Stimulated activated CD4-positive, alpha-beta T cell treated with anti-CD3 and anti-CD28 coated beads, TNF-alpha, amount 100 ng/mL, for 4 hours (primary cell): ENCODE measurements at places on chromosomes 13 and 19.

DNA sequence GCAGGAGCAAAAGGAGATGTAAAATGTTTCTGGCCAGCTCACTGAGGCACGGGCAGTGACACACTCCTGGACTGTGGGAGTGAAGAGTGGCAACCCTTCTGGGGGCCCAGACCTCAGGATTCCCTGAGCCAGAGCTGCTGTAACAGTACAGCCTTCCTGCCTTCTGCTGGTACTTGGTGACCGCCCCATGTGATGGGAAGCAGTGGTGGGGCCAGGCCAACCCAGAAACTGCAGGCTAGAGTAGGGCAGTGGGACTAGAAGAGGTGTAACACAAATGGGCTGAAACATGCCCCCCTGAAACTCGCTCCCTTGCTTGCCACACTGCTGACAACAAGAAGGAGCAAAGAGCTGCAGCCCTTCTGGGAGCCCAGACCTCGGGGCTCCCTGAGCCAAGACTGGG lies 217.1 kb upstream of the TRPC4 start:
- DNase-seq: no peak

DNA sequence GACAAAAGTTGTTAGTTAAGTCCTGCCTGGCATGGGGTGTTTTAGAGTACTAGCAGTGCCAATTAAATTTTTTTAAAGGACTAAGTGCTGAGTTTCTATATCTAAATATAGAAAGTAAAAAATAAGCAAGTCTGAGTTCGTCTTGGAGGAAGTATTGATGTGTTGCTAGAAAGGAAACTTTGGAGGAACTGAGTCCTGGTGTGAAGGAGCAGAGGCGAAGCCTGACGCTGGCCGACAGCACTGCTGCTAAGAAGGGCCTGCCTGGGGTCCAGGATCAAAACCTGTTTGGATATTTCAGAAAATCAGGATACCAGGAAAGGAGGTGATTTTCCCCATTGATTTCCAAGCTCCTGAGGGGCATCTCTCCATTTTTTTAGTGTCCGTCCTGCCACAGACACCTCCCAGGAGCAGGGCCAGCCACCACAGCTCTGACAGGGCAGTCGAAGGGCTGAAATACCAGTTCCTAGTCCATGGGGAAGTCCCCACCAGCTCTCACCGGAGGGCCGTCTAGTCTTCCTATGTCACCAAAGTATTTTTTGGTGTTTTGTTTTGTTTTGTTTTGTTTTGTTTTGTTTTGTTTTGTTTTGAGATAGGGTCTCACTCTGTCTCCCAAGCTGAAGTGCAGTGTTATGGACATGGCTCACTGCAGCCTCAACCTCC lies 38.2 kb upstream of the NPAS1 start:
- no peak for DNase-seq

DNA sequence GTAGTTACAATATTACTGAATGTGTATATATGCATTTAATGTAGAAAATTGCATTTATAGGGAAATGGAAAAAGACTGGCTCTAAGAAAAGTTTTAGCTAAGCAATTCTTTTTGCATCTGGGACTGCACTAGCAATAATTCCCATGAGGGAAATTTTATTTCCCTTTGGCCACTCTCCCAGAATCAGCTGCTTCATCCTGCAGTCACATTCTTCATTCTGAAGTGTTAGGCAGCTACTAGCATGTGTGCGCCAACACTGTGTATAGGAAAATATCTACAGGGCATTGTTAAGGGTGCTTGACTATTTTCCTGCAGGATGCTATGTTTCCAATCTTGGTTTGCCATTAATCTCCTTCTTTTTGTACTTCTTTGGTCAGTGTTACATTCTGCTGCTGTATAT lies 312.8 kb upstream of the PCDH20 start:
- no peak for DNase-seq

DNA sequence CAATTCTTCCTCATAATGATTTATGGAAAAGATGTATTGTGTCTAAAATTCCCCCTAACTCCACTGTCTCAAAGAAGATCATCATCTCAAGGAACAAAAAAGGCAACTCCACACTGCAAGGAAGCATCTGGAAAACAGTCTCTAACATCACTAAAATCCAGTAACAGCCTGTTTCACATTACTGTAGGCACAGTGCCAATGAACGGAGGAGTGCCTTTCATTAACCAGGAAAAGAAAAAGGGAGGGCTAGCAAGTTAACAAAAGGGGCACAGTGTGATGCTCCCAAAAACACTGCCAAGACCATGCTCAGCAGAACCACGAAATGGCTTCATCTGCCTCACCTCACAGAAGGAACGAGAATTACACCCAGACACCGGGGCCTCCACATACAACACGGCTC lies 8.5 kb downstream of the TMTC4 start:
- no peak for DNase-seq

DNA sequence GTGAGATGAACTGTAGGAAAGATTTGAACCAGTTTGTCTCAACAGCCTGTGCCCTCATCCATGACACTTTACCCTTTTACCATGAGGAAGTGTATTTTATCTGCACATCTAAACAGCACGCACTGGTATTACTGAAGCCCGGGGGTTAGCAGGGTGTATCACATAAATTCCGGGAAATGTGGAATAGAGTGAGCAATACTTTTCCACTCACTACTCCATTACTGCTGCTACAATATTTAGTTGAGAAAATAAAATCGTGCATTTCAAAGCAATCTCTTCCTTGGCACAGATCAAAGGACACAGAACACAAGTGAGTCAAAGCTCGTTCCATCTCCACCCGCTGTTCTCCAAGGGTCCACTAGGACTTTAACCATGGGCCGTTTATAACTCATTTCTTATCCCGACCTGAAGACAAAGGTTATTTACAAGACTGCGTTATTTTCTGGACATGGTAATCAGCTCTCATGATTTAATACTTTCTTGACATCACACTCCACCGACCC lies 35.2 kb downstream of the STK24 start:
- DNase-seq: no peak
